Left lobe of liver (tissue), 2 donors: ENCODE measurements at places on chromosomes 16 and 17. TPM values are rescaled to one million over a fixed set of nuclear protein-coding genes. Genes with fewer than 3 reads are reported as not detected.

GRCh38 chr17:65278050-65278819, 141.1 kb downstream of the RGS9 start:
- no peak for DNase-seq

The ZPBP2 gene
- not detected for total RNA-seq

- no peak for DNase-seq
These were observed 38.5 kb downstream of the RPH3AL start for GRCh38 chr17:313911-314613.

DNA sequence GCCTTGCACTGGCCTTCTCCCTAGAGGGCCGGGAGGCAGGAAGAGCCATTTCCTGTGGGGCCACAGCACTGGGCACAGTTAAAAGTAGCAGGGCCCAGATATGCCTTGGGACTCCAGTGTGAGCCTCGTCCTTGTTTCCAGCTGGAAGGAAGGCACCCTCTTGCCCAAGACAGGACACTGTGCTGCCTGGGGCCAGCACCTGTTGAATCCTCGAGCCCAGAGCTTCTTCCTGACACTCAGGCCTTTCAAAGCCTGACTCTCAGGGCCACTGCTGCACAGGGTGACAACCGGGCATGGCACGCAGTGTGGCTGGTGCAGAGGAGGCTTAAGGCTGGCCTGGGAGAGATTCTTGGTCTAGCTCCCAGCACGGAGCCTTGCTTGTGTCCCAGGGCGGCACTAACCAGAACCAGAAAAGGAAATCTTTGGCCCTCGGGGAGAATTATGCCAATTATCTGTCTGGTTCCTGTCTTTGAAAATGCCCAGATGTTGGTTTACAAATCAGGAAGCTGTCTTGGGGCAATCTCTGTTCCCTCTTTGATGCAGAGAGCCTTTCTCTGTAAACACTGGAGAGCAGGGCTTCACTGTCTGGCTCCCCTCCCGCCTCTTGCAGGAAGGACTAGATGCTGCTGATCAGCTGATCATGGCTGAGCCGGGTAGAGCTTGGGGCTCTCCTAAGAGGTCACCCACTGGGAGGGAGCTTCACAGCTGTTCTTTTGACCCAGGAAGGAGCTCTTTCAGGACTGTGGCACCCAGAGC, 11.1 kb downstream of the LDHD start:
- DNase-seq = no peak

GRCh38 chr17:72440961-72441360, 320.1 kb downstream of the SOX9 start:
- DNase-seq = no peak
